ENCODE measurements at places on chromosomes 4 and X.

DNA sequence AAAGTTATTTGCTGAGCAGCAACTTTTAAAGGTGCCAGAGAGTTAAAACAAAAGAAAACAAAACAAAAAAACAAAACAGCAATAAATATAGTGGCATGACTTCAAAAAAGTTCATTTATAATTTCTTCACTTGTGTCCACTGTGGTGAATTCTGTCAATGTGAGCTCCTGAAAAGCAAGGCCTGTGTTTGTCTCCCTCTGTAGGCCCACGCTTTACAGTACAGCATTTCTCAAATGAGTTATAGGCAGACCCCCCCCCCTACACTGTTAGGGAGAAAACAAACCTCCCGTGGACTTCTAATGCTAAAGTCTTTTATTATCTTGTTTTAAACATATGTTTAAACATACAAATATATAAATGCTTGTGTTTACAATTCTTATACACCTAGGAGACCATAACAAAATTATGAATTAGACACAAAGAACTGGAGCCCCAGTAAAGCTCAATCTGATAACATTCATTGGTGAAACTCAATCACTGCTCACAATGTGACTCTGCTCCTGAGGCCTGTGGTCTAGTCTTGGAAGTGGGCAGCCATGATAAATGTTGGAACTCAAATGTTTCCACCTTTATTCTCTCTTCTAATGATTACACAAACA, 47.0 kb upstream of the SCOC start:
- no peak for DNase-seq

DNA sequence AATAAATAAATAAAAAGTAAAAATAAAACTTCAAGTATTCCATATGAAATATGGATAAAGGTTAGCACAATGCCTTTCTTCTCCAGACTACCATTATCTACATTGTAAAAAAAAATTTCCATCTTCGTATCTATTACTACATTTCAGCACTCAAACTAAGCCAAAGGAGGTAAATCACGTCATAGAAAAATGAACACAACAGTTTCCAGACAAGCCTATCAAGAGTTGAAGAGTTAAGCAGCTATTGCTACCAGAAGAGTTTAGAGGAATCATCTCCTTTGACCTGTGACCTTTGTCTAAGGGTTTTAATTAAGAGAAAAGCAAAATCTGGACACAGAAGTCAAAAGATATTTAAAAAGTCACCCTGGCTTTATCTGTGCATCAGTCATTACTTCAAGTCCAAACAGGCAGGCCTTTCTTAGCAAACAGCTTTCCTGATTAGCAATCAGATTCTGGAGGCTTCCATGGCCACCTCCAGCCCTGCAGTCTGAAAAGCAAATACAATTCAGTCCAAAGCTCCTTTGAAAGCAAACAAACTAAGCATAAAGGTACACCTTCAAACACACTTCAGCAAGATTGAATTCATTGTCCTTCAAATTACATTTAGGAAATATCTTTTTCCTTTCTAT, 82.2 kb downstream of the APBB2 start:
- DNase-seq, result no peak

- DNase-seq, result no peak
These were observed 30.7 kb downstream of the SHISA3 start for GRCh38 chr4:42428036-42428435.

- no peak for DNase-seq
These were observed 1.1 kb downstream of the RNF150 start for GRCh38 chr4:141132072-141132708.

- DNase-seq, result no peak
These were observed 74.4 kb upstream of the RBMX start for GRCh38 chrX:136954930-136955329.

- DNase-seq, result no peak
These were observed 344.9 kb downstream of the BCOR start for GRCh38 chrX:39752815-39753214.

DNA sequence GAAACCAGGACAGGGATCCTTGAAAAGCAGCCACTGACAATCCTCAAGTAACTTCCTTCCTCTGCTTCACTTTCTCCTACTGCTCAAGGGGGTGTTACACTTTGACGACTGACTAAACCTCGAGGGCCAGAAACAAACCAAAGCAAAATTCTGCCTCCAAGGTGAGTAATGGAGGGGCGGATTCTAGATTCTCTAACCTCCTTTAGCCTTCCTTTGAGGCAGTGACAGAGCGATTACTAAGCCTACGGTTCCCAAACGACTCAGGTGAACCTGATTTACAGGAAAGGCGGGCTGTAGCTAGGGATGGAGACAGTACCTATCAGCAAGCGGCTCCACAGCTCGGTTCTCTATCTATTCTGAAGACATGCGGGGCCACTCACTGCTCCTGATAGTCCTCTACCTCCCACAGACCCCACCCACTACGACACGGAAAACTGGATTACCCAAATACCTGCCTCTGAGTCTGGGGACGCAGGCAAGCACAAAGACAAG, 487 bp downstream of the TBCK start:
- no peak for DNase-seq

DNA sequence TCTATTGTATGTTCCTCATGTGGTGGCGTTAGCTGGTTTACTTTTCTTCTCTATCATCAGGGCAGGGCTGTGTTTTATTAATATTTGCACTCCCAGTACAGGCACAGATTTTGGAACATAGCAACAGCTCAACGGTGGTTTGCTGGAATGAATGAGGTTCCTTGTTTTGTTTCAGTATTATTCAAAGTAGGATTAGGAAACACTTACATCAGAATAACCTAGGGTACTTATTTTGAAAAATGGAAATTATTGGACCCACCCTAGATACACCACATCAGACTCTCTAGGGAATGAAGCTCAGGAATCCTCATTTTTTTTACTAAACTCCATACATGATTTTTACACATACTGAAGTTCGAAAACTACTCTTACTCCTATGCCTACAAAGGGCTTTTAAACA, 108.8 kb upstream of the ENPEP start:
- no peak for DNase-seq

- DNase-seq, result no peak
These were observed 168.8 kb upstream of the RBPJ start for GRCh38 chr4:26152056-26152455.

DNA sequence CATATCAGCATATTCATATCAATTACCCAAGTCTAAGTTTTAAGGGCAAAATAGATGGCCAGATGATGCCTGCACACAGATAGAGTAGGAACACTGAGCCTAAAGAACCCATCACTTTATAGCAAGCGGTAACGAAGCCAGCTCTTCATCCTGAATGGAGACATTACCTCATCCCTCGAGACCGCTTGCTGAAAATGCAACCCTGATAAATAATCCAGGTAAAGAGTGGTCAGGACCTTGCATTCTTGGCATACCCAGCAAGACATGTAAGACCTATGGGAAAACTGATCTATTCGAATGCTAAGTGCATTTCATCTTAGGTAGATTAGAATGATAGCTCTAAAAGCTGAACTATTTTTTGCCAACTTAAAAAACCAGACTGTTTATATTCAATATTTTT, 25.3 kb downstream of the DCHS2 start:
- DNase-seq, result no peak

DNA sequence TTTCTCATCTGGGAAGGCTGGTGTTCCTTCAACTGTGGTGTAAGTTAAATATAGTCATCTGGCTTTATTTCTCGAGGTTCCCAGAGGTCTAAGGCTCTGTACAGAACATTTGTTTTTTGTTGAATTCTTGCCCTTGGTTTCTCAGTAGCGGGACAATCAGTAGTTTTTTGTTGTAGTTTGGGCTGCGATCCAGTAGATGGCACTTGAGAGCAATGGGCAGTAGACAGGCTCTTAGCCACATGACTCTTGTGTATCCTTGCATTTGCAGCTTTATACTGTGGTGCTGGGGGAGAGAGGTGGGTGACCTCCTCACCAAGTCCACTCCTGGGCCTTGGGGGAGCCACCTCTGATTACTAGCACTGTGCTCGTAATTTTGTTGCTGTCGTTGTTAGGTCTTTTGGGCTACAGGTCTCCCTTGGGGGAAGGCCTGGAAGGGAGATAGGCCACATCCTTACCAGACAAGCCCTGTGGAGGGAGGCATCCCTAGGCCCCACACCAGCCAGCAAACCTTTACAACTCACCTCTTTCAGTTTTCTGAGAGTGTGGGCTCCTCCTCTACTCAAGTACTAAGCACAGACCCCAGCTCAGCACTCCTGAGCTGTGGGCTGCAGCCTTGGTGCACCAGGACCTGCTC, 8.1 kb downstream of the ETDB start:
- no peak for DNase-seq
